ENCODE measurements at places on chromosomes 5 and 9.

DNA sequence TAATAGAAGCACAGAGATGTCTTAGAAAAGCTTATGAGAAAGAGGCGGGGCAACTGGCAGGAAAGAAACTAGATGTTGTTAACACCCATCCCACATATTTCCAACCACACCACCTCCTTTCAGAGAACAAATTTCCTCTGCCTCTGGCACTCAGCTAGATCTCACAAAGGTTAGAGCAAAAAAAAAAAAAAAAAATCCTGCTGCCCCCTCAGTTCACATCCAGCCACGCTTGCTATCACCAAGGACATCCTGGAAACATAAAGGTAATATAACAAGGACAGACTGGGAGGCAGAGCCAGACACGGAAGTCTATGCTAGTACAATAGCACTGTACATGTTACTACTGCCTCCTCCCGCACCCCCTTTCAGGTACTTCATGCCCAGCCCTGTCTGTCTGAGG is 238.0 kb upstream of the PTGER4 start:
- peak; percentile 32 for DNase-seq

DNA sequence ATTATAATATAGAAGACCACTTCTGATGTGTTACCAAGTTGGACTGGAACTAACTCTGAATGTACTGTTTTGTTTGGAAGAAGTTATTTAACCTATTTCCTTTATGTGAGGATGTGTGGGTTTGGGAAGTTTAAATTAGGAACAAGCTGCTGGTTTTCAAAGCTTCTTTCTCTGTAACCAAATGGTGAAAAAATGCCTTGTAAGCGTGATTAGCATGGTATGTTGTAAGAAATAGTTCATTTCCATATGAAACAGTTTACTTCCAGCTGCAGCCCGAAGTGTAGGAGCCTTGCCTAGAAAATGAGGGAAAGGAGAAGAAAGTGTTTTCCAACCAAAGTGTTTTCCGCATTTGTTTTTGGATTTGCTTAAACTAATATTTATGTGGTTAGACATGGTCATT is 36.0 kb downstream of the TTC1 start:
- DNase-seq, result no peak

- DNase-seq, result no peak
Measured at GRCh38 chr5:38743562-38743961, 102.2 kb upstream of the OSMR start.

GRCh38 chr5:31153521-31153920 is 40.0 kb upstream of the CDH6 start:
- DNase-seq, result no peak

DNA sequence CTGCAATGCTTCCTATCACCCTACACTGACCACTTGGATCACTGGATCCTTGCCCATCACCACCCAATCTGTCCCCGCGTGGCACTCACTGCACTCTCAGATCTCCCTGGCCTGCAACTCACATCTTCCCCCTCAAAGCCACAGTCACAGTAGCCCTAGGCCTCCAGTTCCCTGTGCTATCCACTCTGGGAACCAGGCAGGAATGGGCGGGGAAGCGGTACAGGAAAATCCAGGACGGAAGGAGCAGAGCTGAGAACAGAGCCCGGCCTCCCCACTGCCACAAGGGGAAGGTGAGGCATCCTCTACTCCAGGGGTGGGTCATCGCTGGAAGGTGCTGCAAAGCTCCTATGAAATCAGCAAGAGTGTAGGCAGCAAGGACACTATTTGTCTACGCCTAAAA is 102.6 kb downstream of the ESM1 start:
- no peak for DNase-seq

- no peak for DNase-seq
Measured at GRCh38 chr5:157571357-157571827, 4.2 kb downstream of the ADAM19 start.

DNA sequence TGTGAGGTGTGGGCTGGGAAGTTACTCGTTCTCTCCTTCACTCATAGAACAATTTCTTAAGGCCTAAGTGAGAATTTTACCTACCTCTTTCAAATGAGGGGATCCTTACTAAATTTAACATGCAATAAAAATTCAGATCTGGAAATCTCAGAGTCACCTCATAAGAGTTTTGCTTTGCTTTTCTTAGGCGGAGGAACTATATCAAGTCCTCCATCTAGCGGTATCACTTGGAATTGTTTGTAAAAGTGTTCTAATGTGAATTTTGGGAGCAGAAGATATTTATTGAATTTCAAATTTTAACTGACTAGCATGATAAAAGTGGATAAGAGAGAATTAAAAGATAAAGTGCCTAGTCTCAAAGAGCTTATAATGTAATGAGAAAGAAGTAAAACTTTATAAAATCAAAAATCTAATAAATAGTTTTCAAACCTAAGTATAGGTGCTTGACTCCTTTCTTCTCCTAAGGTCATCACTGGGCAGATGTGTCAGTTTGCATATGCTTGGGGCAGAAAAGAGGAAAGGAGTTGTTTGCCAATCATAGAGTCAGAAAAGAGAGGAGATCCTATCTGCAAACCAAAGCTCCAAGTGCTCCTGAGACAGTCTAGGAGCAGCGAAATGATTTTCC is 145.7 kb upstream of the DAB2 start:
- DNase-seq, result no peak
